ENCODE measurements at places on chromosomes 2 and 18.
A peak's percentile ranks its signal among the peaks of the same experiment; 100 is the strongest.

GRCh38 chr2:234293973-234294372, 202.9 kb downstream of the ARL4C start:
- DNase-seq, result peak; percentile 44

GRCh38 chr2:21245565-21245964, 121.8 kb downstream of the TDRD15 start:
- DNase-seq, result no peak

DNA sequence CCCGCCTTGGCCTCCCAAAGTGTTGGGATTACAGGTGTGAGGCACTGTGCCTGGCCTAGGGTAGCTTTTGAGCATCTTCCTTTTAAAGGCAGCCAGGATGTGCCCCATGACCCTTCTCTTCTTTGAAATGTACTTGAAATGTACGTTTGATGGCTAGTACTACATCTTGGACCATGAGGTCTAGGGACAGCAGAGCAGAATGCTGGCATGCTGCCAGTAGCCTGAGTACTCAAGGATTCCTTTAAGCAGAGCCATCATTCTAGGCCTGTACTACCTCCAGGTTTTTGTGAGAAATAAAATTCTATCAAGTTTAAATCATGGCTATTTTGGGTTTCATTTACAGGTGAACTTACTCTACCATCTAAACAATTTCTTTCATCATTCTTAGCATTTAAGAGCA, 2.9 kb upstream of the EML6 start:
- DNase-seq, result no peak

DNA sequence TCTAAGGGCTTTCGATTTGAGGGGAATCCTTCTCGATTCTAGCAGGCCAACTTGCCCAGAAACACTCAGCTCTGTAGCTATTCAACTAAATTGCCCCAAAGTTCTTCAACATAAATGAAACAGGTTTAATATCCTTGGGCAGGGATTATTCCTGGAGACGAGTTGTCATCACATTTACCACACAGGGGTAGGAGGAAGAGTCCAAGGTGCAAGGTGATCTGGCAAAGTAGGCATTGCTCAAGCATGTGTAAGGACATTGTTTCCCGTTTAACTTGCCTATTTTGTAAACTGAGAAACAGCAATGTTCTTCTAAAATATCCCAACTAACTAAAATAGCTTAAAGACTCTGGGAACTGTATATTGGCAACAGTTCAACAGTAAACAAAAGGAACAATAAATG, 814.3 kb downstream of the BCL11A start:
- DNase-seq, result no peak

GRCh38 chr2:236776695-236777251, 207.1 kb downstream of the ACKR3 start:
- DNase-seq, result no peak

- DNase-seq, result no peak
Measured at GRCh38 chr18:25231327-25231691, 120.7 kb downstream of the ZNF521 start.

DNA sequence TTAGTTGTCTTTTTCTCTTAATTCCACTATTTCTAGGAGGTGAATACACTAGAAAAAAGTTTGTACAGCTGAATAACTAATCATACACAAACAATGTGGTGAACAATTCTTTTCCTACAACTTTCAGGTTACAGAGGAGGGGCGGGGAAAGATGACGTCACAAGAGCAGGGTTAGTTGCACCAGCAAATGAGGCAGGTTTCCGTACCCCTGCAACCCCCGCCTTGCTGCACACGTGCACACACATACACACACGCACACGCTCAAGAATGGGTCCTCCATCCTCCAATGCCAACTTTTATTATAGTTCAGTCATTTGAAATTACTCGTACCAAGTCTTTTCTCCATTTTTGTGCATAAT, 122.8 kb downstream of the ARL4C start:
- no peak for DNase-seq

GRCh38 chr2:27965841-27966240, 75.3 kb downstream of the BABAM2 start:
- DNase-seq, result no peak

DNA sequence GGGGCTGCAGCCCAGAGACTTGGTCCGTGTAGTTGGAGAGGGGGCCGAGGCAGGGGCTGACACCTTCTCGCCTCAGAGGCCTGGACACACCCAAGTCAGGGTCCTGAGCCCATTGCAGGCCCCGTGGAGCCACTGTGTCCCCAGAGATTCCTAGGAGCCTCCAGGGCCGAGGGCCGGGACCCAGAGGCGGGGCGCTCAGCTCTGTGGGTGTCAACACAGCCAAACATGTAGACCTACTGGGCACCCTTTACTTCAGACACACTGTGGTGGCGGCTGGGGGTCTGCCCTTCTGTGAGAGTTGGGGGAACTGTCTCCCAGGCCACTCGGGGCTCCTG, 459 bp upstream of the ESPNL start:
- no peak for DNase-seq

DNA sequence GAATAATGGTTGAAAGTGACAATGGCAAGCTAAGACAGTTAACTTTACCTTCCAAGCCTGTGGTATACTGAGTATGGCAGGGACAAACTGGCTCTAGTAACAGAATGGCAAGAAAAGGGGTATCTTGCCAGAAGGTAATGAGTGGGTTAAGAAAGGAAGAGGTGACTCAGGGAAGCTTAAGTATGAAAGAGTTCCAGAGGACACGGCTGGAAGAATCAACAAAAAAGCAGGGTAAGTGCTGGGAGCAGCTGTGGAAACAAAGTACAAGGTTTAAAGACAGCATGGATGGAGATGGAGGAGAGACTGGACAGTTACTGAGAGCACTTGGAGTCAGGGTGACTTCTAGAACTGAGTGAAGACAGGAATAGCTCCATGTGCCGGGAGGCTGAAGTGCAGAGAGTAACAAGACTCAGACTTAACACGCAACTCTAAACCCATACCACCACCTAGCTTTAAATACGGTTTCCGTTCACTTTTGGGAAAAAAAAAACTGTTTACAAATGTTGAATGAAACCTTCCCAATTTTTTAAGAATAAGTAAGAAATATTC, 69.0 kb downstream of the REV1 start:
- no peak for DNase-seq

DNA sequence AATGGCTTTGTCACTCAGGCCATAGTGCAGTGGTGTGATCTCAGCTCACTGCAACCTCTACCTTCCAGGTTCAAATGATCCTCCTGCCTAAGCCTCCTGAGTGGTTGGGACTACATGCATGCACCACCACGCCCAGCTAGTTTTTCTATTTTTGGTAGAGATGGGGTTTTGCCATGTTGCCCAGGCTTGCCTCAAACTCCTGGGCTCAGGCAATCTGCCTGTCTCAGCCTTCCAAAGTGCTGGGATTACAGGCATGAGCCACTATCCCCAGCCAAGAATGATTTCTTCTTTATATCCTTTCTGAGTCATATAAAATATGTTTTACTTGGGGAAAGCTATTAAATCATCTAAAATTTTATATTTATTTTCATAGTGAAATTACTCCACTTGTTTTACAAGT, 61.3 kb downstream of the CYBRD1 start:
- no peak for DNase-seq

GRCh38 chr2:60549238-60549927, 4.1 kb downstream of the BCL11A start:
- DNase-seq, result no peak

- DNase-seq, result no peak
Measured at GRCh38 chr2:132550946-132551345, 119.1 kb downstream of the LYPD1 start.

- no peak for DNase-seq
Measured at GRCh38 chr2:238845583-238846377, 2.1 kb upstream of the TWIST2 start.

GRCh38 chr18:79567481-79568147, 112.0 kb upstream of the CTDP1 start:
- DNase-seq, result no peak

GRCh38 chr2:152718076-152718908, at the start of gene ARL6IP6:
Gene ARL6IP6, plus strand, starts transcription at chr2:152718620. Its CDS starts 5 bp downstream, at chr2:152718625.
- DNase-seq, result peak; percentile 79

DNA sequence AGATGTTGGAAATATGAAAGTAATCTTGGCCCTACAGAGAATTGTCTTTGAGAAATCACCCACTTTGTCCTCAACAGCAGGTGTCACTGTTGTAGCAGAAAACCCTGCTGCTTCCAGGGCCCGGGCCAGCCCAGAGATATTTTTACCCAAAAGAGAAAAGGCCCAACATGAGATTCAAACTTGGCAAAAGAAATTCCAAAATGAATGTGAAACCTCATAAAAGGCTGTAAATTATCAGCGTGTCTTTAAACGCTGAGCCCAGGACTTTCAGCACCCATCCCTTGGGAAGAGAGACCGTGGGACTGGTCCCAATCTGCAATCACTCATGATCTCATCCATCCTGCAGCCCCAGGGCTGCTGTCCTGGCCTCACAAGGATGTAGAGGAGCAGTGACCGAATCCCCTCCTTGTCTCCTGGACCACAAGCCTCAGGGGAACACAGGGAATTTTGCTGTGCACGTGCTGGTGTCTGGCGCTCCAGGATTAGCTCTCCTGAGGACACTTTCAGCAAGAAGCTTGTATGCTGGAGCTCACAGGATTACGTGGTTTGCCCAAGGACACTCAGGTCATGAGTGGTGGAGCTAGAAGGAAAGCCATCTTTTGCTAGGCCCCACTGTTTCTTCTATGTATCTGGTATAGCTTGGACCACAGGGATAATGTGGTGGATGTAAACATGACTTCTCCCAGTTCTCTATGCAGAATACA, 202.1 kb downstream of the RNF144A start:
- peak; percentile 26 for DNase-seq

DNA sequence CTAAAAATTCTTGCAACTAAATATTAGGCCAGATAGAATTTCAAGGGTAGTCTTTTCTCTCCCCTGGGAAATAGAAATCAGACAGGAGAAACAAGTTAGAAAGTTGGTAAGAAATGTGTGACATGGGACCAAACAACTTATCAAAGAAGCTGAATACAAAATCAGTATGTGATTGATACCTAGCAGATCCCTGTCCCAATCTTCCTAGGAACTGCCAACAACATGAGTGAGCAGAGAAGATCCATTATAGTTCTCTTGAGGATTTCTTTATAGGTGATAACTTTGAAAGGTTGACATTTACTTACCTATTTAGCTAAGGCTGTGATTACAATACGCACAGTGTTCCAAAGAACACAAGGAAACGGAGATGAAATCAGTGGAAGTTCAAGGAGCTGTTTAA, 162.4 kb downstream of the DLGAP1 start:
- no peak for DNase-seq

GRCh38 chr2:28674713-28675068, 76.9 kb upstream of the PPP1CB start:
- DNase-seq, result no peak

GRCh38 chr2:235719146-235719942, 225.5 kb downstream of the AGAP1 start:
- DNase-seq, result no peak

DNA sequence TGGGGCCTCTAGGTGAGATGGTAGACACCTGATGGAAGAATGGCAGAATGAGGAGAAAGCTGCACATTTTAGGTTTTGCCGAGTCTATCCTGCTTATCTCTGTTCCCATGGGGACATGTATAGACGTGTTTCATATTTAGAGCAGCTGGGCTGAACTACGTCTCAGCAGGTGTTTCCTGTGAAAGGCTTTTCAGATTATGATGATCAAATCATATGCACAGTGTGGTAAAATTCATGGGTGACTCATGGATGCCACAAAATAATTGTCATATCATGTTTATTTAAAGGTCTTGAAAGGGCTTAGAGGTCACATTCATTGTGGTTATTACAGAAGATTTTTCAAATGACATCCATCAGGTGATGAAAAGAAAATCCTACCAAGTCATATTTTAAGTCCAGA, 90.5 kb downstream of the ICOS start:
- no peak for DNase-seq

GRCh38 chr2:106816974-106817373, 69.0 kb downstream of the ST6GAL2 start:
- no peak for DNase-seq

Data from NCI-H2081 treated with DMSO at 0.1 percent for 48 hours (cell line).